ENCODE measurements at places on chromosomes 11 and 22.

DNA sequence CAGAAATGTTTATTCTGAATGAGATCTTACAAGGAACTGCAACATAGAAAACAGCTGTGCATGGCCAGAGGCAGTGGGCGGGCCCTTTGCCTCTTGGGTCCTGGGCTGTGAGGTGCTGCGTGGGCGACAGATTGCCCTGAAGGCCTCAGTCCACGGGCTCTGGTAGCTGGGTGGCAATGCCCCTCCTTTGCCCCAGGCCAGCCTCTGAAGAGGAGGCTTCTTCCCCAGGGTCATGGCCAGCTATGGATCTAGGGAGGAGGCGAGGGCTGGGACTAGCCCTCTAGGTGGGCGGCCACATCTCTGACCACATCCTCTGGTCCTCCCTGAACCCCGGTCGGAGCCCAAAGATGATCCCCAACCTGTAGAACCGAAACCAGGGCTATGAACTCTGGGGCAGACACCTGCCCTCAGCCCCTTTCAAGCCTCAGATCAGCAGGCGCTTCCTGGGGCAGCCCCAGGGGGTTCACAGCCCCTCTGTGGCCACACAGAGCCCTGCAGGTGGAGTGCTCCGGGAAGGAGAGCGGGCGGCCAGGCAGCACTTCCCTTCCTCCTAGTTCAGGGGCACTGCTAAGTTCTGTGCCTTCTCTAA lies 6.6 kb upstream of the CDC42BPG start:
- no peak for DNase-seq

GRCh38 chr22:49838771-49839717 lies 11.4 kb upstream of the BRD1 start:
- no peak for DNase-seq

DNA sequence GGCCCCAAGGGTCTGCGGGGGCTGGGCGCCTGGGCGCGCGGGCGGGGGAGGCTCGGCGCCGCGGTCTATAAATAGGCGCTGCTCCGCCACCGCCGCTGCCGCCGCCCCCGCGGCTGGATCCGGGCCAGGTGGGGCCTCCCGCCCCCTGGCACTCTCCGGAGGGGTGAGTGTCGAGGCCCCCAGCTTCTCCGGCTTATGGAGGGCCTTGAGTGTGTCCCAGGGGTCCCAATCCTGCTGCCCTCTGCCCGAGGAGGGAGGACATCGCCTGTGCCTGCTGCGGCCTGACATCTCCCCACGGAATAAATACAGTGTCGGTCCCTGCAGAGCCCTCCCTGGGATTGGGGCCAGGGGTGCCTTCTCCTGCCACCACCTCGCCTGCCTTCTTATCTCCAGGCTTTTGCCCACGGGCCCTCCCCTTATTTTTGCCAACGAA lies 4.3 kb upstream of the GP1BB start:
- DNase-seq, result no peak

DNA sequence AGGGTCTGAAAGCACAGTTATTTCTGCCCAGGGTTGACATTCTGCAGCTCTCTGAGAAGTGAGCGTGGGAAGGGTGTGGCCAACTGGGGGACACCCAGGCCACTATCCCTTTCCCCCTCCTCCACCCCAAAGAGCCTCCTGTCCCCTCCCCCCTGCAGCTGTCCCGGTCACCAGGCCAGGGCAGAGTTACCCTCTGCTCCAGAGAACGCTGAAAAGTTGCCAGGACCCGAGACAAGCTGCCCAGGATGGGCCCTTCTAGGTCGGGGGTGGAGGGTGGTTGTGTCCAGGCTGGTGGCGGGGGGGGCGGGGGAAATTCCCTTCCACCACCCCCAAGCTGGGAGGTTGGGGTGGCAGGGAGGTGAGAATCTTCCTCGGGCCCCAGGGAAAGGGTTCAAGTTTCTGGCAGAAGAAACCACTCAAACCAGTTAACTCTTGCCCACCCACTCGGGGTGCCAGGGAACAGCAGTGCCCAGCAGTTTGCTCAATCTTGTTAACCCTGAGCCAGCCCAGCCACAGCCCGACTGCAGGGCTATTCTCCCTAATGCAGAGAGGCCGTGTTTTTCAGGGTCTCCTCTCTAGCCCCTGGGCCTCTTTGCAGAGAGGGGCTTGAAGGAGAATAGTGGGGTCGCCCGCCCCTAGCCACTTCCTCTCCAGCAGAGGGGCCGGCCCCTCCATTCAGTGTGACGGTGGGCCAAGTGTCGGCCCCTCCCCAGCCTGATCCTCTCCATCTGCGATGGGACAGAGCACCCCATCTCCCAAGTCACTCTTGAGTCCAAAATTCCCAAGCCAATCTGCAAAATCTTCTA lies 697 bp downstream of the LGALS1 start:
- no peak for DNase-seq

- no peak for DNase-seq
Measured at GRCh38 chr22:41123151-41123550, 30.8 kb downstream of the EP300 start.

- DNase-seq, result no peak
Measured at GRCh38 chr11:95514416-95515110, 275.0 kb downstream of the FAM76B start.

GRCh38 chr11:25037431-25037830 lies 540.6 kb downstream of the LUZP2 start:
- DNase-seq, result no peak

- no peak for DNase-seq
Measured at GRCh38 chr22:35452351-35452781, 52.4 kb downstream of the MCM5 start.

GRCh38 chr11:2963112-2963754 lies 28.9 kb downstream of the NAP1L4 start:
- no peak for DNase-seq

GRCh38 chr11:47524291-47524874 lies 28.5 kb downstream of the CELF1 start:
- DNase-seq, result peak; percentile 80

- no peak for DNase-seq
Measured at GRCh38 chr11:75615751-75616150, 53.1 kb downstream of the MAP6 start.

DNA sequence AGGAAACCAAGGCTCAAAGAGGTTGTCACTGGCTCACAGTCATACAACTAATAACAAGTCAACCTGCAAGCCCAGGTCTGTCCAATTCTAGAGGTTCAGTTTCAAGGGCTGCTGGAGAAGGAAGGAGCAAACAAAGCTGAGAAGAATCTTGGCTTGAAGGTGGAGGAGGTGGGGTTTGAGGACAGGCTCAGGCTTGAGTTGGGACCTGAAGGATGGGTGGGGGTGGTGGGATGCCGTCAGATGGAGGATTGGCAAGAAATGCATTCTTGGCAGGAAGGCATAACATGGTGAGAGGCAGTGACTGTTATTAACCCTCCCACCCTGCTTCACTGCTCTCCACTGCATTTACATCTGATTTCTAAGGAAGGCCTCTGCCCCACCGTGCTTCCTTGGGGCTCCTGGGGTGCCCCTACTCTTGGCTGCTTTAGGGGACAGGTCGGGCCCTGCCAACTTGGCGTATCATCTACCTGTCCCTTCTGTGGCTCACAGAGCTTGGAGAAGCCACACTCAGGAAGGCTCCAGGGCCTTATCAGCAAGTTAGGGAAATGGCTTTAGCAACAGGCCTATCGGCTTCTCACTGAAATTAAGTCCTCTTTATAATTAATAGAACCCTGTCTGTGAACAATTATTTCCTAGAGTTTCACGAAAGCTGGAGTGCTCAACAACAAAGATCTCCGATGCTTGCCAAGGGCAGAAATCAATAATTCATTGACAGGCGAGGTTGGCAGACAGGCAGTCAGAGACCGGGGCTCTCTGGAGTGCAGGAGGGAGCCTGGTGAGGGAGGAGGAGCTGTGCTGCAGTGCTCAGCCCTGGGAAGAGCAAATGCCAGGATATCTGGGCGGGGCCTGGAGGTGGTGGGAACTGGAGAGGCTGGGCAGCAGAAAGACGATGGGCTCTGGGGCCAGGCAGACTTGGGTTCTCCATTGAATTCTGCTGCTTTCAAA lies 84.9 kb upstream of the NARS2 start:
- DNase-seq, result peak; percentile 91

- no peak for DNase-seq
Measured at GRCh38 chr11:36532941-36533601, 23.0 kb upstream of the TRAF6 start.

- no peak for DNase-seq
Measured at GRCh38 chr11:102241026-102241425, 76.3 kb upstream of the BIRC3 start.

GRCh38 chr11:109960831-109961230 lies 132.4 kb upstream of the ZC3H12C start:
- no peak for DNase-seq

DNA sequence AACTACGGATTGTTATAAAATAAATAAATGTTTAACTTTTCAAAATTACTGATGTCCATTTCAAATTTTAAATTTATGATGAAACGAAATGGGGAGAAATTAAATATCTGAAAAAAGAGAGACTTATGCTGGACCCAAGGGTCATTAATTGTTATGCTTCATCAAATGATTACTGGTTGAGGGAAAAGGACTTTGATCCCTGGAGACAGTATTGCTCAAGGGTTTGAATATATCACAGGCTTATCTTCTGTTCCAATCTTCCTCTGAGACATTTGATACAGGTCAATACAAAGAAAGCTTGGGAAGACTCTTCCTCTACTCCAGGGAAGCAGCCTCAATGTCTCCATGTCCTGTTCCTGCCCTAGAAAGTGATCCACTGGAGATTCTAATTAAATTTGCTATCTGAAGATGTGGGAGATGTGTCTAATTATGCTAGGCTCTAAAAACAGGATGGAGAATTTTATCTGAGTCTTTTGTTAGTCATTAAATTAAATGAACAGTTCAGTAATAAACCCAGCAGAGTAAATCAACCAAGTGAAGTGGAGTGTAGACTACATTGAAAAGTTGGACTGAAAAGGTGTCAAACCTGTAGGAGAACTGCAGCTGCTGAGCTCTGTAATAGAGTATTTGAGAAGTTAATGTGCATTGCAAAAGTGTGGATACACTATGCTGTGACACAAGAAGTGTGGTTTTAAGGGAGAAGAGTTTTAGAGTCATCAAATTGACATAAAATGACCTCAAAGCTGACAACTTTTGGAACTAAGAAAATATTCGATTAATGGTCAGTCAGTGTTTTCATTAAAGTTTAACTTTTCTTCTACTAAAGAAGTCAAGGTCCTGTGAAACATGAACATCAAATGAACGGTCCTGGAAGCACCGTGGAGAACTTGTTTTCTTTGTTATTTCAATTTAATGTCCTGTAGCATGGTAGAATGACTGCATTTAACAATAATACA lies 623.7 kb upstream of the CCDC90B start:
- DNase-seq, result no peak

Measured in NCI-H446 (cell line).